Left colon (tissue), 2 donors: ENCODE measurements at places on chromosomes 6 and 20.

- peak; percentile 60 for DNase-seq
Observed at GRCh38 chr6:293193-294174, 1.2 kb downstream of the DUSP22 start.

- DNase-seq, result no peak
Observed at GRCh38 chr6:29516108-29516507, 28.4 kb upstream of the MAS1L start.

GRCh38 chr20:47970282-47970903 is 185.1 kb upstream of the SULF2 start:
- DNase-seq, result no peak

DNA sequence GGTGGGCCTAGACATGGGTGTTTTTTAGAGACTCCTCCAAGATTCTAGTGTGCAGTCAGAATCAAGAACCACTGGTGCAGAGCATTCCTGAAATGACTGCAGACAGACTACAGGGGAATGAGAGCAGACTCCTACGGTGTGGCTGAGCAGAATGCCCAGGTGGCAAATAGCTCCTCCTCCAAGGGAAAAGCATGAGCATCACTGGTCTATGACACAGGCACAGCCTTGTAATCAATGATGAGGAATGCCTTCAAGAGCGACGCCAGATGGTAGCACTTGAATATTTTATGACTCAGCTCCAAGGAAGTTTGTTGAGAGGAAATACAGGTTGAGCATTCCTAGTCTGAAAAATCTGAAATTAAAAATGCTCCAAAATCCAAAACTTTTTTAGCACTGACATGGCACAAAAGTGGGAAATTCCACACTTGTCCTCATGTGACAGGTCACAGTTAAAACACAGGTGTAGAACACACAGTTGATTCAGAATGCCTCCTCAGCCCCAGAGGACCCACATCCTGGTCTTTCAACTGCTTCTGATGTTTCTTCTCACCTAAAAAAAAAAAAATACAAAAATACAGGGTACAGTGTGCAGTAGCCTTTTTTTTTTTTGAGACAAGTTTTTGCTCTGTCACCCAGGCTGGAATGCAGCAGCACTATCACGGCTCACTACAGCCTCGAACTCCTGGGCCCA is 10.6 kb upstream of the FAM8A1 start:
- DNase-seq, result peak; percentile 78

GRCh38 chr6:44667226-44667625 is 279.7 kb downstream of the CDC5L start:
- DNase-seq, result no peak

DNA sequence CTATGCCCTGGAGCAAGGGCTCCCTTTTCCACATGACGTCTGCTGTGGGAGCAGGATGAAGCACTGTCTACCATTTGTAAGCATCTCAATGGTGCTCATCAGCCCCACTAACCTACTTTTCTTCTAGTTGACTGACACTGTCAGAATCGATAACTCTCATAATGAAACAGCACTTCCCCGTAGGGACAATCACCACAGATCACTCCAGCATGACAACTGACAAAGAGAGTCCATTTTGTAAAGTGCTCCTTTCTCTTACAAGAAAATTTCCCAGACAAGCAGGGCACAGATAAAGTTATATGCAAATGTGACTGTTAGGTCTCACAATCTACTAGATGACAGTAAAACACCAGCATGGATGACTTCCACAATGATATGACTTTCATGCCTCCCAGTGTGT is 46.4 kb downstream of the HEBP2 start:
- DNase-seq, result no peak

DNA sequence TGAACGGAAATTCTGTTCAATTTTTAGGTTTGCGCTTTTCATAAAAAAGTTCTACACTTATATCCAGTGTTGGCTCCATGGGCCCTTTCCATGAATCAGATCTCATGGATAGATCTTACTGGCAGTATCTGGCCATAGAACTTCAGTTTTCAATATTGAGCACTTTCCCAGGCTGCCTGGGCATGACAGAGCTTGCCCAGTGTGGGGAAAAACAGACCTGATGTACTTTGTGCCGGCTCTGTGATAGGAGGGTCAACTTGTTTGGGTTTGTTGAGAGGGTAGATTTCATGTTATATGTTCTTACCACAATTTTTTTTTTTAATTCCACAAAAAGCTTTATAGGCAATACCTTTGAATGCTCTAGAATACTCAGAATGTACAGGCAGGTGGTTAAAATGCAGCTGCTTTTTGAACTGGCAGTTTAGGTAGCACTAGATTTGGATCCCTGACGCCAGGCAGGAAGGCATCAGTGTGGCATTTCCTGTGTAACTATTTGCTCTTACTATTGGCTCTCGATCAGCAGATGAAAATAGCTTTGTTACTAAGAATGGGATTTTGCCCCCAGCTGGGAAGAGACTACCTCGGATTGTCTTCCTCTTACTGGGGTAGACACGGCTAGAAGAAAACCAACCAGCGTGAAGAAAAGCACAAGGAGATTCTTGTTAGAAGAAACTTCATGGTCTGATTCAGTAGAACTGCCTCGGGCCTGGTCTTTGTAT is 404.9 kb upstream of the SOX4 start:
- DNase-seq, result no peak

DNA sequence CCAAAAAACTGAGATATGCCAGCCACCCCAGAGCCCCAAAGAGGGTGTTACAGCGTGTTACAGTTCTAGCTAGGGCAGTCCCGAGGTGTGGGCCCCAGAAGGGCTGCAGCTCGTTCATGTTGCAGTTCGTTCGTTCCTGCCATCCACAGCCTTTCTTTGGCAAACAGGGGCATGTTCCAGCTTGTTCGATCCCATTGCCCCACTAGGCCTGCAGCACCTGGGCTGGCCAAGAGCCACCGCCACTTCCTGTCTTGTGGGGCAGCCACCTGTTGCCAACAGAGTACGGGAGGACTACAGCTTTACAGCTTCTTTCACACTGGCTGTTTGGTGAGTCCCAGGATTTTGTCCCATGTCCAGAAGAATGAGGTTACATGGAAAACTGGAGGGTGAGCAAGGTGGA is 198.1 kb downstream of the MMUT start:
- no peak for DNase-seq

DNA sequence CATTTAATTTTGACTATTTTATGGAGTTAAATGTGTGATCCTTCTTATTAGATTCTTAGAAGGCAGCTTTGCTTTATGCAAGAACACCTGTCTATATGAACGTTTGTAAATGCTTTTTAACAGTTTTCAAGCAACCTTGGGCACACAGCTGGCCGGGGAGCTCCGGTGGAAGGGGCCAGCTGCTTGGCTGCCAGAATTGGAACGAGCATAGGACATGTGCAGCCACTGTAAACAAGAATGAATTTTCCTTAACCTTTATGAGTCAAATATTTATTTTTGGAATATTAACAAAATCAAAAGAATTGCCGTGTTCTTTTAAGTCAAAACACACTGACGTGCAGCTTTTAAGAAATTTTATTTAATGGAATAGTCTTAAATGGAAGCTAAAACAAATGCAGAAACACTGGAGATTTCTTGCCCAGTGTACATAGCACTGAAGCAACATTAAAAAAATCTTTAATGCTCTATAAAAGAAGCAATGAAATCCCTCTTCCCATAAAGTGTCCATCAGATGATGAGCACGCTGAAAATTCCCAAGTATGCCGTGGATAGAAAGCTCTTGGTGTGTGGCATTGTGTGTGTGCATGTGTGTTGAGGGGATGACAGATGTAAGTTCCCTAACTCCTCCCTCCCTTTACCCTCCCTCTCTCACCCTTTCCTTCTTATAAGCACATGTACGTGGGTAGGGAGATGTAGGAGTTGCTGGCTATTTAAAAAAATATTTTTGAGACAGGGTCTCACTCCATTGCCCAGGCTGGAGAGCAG is 208.9 kb upstream of the EXOC2 start:
- no peak for DNase-seq

GRCh38 chr6:57135885-57136284 is 36.2 kb upstream of the BAG2 start:
- no peak for DNase-seq

DNA sequence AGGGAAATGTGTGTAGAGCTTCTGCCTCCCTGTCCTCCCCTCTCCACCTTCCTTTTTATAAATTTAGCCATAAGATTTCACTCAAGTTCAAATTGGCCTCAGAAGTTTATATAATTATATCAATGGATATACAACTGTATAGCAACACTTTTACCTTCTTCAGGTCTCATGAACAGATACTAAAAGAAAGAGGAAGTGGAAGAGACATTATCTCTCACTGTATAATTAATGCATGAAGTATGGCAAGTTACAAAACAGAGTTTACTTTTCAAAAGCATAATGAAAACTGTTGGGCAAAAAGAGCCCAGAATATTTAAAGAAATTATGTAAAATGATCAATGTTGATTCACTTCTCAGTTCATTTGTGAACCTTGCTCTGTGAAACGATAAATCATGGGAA is 99.7 kb downstream of the PDE7B start:
- DNase-seq, result no peak

GRCh38 chr6:57263739-57264138 is 41.6 kb upstream of the RAB23 start:
- no peak for DNase-seq

DNA sequence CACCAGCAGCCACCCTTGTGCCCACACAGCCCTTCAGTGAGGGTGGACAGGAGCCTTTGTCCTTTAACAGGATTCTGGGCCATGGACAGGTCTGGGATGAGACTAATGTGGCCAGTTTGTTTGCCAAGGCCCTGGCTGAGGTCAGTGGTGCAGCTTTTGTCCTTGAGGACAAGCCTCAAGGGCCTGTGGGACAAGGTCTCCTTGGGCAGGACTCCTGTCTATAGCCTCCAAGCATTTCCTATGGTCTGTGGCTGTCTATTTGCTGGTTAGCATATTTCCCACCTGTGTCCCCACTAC is 44.1 kb downstream of the SUN5 start:
- DNase-seq, result no peak
